ENCODE measurements at places on chromosomes 7 and 10. TPM values are rescaled to one million over a fixed set of nuclear protein-coding genes. Genes with fewer than 3 reads are reported as not detected.

Gene PAPSS2
- total RNA-seq: 279 TPM

- peak; percentile 70 for DNase-seq
Observed at GRCh38 chr10:88879534-88880281, at the start of gene STAMBPL1. Gene STAMBPL1 (plus strand): TSS chr10:88880245. CDS start chr10:88901709, 21,464 bp downstream.

Gene NUDT13
- 1.9 TPM for total RNA-seq

- DNase-seq: no peak
Observed at GRCh38 chr7:1103009-1103788, 15.3 kb downstream of the GPER1 start.

DNA sequence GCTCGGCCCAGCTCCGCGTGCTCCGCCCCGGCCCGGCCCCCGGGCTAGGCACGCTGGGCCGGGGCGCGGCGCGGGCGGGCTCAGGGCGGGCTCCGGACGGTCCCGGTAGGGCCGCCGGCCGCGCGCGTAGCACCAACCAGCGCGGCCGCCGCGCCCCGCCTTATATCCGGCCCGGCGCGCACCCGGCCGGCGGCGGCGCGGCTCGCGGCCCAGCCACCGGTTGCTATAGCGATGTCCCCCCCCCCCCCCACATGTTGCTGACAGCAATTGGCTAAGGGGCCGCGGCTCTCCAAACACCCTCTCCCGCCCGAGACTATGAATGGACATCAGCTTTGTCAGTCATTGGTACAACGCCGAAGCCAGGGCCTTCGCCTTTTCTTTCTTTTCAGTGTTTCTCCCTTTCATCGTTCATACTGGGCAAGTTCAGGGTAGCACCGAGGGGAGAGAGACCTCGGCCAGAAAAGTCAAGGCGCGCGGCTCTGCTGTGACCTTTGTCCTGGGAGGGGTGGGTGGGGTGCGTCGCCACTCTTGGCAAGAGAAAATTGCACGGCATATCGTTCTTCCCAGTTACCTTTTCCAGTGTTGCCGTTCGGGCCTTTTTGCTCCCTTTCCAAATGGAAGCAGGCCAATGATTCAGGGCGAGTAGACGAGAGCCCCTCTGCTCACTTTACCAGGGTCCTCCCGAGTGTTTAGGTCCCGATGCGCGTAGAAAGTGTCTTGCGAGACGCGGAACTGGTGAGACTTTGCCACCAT lies 354.2 kb downstream of the DNAJB6 start:
- peak; percentile 52 for DNase-seq

DNA sequence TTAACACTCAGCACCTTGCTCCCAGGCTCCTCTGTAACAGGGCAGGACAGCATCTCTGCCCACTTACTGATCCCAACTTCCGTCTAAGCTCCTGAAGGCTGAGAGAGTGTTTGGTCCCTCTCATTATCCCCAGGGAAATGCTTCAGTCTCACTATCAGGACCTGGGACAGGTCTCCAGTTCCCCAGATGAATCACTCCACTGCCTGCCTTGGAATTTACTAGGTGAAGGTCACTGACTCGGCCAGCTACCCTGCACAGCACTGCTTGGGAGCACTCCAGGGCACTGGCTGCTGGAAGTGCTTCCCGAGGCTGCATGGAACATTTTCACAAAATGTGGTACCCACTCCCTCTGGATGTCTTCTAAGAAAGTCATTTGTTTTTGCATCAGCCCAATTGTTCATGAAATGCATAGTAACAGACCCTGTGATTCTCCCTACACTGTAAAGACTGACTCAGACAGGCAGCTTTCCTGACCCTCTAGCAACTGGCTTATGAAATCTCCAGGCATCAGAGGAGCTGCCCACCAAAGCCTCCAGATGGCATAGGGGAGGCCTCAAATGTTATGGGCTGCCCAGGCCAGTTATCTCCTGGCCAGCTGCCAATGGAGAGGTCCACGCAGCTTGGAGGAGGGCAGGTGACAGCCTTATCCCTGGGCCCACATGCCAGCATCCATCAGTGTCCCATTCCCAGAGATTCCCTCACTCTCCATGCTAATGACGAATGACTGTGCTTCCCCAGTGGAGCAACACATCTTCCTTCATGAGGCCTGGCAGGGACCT lies 89.1 kb downstream of the GFRA1 start:
- no peak for DNase-seq

Gene FOXI2
- total RNA-seq: 0.08 TPM

GRCh38 chr10:125553091-125553490 lies 129.9 kb downstream of the TEX36 start:
- DNase-seq: no peak

Gene LRRC18
- not detected for total RNA-seq

DNA sequence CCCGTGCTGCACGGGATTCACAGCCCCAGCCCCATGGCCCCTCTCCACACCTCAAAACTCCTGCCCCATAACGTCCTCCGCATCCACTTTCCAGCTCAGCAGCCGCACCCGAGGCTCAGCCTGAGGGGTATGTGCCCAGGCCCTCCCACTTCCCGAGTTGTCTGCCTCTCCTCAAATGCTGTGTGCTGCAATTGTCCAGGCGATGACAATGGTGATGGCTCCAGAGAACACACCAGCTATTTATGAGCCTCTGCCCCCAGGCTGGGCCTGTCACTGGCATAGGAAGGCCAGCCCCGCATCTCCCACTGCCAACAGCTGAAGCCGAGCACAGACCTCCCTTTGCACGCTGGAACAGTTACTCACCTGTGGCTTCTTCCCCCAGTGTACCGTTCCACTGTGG lies 2.4 kb upstream of the LDB3 start:
- DNase-seq: no peak

Gene CDC14C
- total RNA-seq: not detected

- DNase-seq: no peak
Observed at GRCh38 chr7:131190146-131190545, 137.5 kb upstream of the MKLN1 start.

GRCh38 chr7:139829775-139830117 lies 682 bp downstream of the TBXAS1 start:
- DNase-seq: no peak

GRCh38 chr10:44689368-44689767 lies 221.8 kb upstream of the TMEM72 start:
- DNase-seq: no peak

DNA sequence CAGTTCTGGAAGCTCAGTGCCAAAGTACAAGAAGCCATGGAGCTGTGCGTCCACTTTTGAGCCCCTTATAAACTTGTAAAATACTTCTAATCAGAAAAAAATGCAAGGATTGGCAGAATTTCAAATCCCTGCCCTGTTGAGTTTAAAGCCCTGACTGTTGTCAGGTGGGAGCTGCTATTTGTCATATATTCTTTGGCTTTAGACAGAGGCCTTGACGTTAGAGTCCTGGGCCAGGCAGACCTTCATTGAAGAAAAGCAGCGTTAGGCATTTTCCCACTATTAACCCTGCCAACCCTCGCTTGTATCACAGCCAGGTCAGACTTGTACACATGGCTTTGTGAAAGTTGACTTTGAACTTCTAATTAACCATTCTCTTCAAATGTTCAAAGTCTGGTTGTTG lies 155.4 kb downstream of the TWIST1 start:
- no peak for DNase-seq

DNA sequence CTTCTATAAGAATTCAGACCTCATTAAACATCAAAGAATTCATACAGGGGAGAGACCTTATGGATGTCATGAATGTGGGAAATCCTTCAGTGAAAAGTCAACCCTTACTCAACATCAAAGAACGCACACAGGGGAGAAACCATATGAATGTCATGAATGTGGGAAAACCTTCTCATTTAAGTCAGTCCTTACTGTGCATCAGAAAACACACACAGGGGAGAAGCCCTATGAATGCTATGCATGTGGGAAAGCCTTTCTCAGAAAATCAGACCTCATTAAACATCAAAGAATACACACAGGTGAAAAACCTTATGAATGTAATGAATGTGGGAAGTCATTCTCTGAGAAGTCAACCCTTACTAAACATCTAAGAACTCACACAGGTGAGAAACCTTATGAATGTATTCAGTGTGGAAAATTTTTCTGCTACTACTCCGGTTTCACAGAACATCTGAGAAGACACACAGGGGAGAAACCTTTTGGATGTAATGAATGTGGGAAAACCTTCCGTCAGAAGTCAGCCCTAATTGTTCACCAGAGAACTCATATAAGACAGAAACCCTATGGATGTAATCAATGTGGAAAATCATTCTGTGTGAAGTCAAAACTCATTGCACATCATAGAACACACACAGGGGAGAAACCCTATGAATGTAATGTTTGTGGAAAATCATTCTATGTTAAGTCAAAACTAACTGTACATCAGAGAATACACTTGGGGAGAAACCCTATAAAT lies 24.1 kb downstream of the ZNF37A start:
- DNase-seq: no peak

GRCh38 chr7:41922373-41922772 lies 219.5 kb upstream of the INHBA start:
- no peak for DNase-seq

GRCh38 chr10:15370212-15370855 lies 755 bp downstream of the FAM171A1 start:
- peak; percentile 38 for DNase-seq

- DNase-seq: no peak
Observed at GRCh38 chr10:130027716-130028464, 63.8 kb upstream of the EBF3 start.

- DNase-seq: peak; percentile 31
Observed at GRCh38 chr10:69802424-69803161, 887 bp downstream of the COL13A1 start.

Gene PRKCQ
- total RNA-seq: 0.93 TPM

Gene PAPOLB
- total RNA-seq: 0.05 TPM

Gene SPDYE2
- not detected for total RNA-seq

GRCh38 chr7:12911053-12911452 lies 223.6 kb downstream of the ARL4A start:
- no peak for DNase-seq

DNA sequence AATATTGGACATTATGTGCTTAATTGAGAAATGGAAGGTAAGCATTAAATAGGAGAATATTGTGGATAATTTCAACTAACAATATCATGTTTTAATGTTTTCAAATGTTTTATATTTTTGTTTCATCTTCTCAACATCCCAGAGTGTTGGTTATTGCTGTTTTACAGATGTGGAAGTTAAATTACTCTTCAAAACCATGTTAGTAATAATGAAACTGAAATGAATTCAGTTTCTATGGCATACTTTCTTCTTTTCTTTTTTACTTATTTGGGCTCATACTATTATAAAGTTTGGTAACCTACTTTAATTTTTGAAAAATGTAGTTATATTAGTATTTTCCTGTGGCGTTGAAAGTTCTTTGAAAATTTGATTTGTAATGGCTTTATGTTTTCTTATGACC lies 4.2 kb downstream of the GLRX3 start:
- DNase-seq: no peak

Gene GIMAP5
- 5.2 TPM for total RNA-seq

DNA sequence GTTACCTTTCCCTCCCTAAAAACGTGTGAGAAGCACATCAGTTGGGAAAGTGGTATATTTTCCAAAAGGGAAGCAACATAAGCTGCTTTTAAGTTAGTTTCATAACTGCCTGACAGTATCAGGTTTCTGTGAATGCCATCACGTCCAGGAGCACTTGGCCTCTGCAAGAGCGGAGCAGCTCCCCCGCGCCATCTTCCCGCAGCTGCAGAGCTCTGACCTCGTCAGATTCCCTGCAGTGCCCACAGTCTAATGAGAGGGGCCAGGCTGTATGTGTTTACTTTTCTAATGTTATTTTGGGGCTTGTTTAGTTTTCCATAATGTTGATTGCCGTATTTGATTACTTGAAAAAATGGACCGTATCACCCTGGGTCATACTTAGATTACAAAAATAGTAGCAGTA lies 74.2 kb downstream of the MGMT start:
- no peak for DNase-seq

- no peak for DNase-seq
Observed at GRCh38 chr10:127736915-127737562, at the start of gene FOXI2. Gene FOXI2 (plus strand): TSS chr10:127737185. CDS start chr10:127737274, 89 bp downstream.

DNA sequence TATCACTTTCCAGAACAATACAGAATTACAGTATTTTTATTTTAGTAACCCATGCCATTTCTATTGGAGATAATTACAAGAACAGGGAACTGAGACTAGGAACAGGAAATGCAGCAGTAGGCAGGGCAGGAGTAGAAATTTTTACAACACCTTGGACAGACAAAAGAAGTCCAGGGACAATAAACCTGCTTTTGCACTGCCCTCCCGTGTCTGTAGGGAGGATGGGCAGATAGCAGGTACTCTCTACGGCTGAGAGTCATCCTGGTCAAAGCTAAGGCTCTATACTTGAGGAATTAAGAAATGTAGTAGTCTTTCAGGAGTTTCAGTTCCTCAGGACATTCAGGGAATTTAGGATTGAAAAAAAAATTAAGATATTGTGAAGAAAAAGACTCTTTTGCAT lies 63.4 kb downstream of the VAX1 start:
- DNase-seq: peak; percentile 31

GRCh38 chr7:90629297-90629918 lies 33.3 kb downstream of the CDK14 start:
- DNase-seq: peak; percentile 22

Gene OR2A42
- not detected for total RNA-seq

GRCh38 chr10:79483299-79483698 lies 29.0 kb upstream of the EIF5AL1 start:
- DNase-seq: no peak

- DNase-seq: no peak
Observed at GRCh38 chr10:19705250-19705649, 111.0 kb upstream of the PLXDC2 start.

- DNase-seq: no peak
Observed at GRCh38 chr7:19728716-19729115, 19.9 kb upstream of the POLR1F start.

Gene ATRNL1
- total RNA-seq: 2.9 TPM

GRCh38 chr10:132738454-132739224 lies 47.3 kb downstream of the NKX6-2 start:
- no peak for DNase-seq

GRCh38 chr10:123496375-123496774 lies 169.8 kb upstream of the GPR26 start:
- no peak for DNase-seq

Gene TDRD1
- total RNA-seq: 0.05 TPM

- peak; percentile 29 for DNase-seq
Observed at GRCh38 chr7:23012908-23013714, 819 bp downstream of the HYCC1 start.

DNA sequence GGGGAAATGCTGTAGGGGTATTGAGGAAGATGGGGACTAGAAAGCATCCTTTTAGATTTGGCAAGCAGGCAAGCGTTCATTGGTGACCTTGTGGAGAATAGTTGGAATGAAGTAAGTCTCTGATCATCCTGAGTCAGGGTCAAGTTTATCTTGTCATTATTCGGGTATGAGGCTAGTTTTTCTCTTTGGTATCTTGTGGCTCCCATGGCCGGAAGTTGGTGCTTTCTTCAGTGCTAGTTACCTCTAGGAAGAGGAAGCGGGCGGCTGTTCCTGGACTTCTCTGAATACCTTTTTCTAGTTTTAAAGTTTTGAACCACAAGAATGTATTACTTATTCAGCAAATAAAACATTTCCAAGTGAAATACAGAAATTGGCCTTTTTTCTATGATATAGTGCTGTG lies 9.2 kb downstream of the CREM start:
- no peak for DNase-seq

Measured in colonic mucosa (tissue), 4 donors.